ENCODE measurements at places on chromosomes 13 and 19.

DNA sequence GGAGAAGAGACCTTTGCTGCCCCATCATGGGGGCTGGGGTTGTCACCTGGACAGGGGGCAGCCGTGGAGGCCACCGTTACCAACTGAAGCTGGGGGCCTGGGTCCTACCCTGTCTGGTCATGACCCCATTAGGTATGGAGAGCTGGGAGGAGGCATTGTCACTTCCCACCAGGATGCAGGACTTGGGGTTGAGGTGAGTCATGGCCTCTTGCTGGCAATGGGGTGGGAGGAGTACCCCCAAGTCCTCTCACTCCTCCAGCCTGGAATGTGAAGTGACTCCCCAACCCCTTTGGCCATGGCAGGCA, 9.0 kb downstream of the EGLN2 start:
- no peak for DNase-seq

- DNase-seq = no peak
Observed at GRCh38 chr19:6672693-6673290, 2.8 kb upstream of the TNFSF14 start.

DNA sequence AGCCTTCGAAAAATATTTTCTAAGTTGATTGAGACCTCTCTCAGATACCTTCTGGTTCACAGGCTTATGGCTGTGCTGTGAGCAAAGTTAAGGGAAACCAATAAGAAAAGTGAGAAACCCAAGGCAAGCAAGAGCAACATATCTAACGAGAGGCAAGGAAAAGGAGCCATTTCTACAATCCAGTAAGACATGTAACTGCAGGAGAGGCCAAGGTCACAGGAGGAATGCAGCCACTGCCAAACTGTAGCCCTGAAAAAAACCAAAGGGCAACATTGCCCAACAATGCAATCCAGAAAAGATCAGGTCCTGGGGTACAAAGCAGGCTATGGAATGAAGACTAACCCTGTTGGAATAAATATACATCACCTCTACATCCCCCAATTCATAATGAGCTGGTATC, 21.3 kb downstream of the SCGB2B2 start:
- DNase-seq = no peak

- DNase-seq = no peak
Observed at GRCh38 chr19:8700956-8701355, 2.4 kb upstream of the ACTL9 start.

DNA sequence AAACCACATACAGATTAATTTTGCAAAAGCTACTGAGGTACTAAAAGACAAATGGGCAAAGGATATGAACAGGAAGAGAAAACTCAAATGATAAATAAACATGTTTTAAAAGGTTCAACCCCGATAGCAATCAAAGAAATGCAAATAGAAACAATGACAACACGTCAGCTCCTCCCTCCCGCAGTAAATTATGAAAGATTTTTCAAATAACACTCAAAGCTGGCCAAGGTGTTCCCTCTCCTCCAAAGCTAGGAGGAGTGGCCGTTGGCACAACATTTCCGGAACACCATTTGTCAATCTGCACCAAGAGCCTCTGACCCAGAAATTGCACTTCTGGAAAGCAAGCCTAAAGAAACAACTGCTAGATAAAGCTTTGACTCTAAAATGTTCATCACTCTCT, 28.3 kb downstream of the INSR start:
- no peak for DNase-seq

GRCh38 chr19:9474975-9475374, 23.4 kb downstream of the ZNF560 start:
- DNase-seq = no peak

DNA sequence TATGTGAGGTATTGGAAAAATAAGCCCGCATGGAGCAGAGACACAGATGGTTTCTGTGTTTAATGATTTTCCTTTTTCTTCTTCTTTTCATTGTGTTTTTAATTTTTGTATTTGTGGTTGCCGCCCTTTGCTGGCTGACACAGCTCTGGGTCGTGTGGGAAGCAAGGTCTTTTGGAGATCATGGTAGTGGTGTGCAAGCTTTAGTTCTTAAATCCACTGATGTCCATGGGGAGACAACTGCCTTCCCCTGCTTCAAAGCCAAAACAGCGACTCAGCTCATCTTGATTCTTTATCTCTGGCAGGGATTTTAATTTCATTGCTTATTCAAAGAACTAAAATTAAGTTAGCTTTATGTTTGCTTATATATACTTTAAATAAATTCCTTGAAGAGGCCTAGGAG, 711.3 kb upstream of the SGCG start:
- DNase-seq = no peak

DNA sequence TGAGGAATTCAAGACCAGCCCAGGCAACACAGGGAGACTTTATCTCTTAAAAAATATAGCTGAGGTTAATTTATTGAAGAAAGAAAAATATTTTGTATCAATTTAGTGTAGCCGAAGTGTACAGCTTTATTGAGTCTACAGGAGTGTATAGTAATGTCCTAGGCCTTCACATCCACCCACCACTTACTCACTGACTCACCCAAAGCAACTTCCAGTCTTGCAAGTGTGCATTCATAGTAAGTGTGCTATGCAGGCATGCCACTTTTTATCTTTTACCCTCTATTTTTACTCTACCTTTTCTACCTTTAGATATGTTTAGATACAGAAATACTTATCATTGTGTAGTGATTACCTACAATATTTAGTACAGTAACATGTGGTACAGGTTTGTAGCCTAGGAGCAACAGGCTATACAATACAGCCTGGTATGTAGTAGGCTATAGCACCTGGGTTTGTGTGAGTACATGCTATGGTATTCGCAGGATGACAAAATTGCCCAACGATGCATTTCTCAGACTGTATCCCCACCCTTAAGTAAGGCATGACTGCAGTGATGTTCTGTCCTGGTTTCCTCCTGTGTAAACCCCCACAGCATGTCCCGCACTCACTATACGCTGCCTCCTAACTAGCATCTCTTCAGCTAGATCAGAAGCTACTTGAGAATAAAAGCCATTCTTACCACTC, 15.3 kb upstream of the ATP12A start:
- DNase-seq = no peak

- DNase-seq = no peak
Observed at GRCh38 chr13:59424661-59425060, 739.1 kb downstream of the DIAPH3 start.

DNA sequence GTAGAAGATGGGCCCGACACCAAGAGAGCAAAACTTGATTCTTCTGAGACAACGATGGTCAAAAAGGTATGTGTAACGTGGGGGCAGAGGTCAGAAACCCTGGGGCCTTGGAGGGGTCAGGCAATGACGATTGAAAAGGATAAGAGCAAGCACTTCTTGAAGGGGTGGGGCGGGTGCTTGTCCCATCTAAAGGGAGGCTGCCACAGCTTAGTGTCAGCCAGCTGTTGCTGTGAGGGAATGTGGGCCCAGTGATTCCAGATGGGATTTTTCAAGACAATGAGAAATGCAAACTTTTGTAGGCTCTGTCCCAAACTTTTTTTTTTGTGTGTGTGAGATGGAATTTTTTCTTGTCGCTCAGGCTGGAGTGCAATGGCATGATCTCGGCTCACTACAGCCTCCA, 24.5 kb downstream of the SAE1 start:
- no peak for DNase-seq

DNA sequence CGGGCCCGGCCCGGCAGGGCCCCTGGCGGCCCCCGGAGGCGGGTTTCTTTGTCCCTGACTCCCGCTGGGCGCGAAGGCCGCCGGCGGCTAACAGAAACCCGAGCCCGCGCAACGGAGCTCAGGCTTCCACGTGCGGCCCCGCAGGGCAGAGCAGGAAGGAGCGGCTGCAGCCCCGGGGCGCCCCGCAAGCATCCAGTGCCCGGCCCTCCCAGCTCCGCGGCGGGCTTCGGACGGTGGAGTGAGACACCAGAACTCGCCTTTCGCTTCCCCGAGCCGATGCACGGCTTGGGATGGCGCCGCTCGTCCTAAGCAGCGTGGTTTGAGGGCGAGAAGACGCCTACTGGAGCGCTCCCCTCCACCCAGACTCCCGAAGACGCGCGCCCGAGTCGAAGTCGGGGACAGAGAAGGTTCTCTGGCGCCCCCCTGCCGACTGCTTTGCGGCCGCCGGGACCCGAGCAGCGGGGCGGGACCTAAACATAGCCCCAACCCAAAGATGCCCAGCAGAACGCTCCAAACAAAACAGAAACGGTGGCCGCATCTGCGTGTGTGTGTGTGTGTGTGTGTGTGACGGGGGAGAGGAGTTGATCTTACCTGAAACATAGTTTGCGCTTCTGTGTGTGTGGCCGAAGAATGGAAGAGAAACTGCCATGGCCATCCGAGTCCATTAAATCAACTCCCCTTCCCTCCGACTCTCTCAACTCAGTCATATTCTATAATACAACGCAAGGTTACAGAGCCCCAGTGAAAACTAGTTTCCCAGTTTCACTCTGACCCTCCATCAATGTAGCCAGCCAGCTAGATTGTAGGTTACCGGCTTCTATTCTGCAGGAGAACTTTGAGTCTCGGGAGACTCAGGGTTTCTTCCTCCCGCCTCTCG, 629 bp upstream of the FGF9 start:
- no peak for DNase-seq

GRCh38 chr13:75250526-75251178, 231.3 kb downstream of the TBC1D4 start:
- DNase-seq = no peak

- no peak for DNase-seq
Observed at GRCh38 chr13:79528356-79528755, 47.4 kb downstream of the NDFIP2 start.

- no peak for DNase-seq
Observed at GRCh38 chr19:31600731-31601295, 251.6 kb upstream of the TSHZ3 start.

- DNase-seq = peak; percentile 4
Observed at GRCh38 chr13:36872621-36873020, 47.4 kb downstream of the SMAD9 start.

DNA sequence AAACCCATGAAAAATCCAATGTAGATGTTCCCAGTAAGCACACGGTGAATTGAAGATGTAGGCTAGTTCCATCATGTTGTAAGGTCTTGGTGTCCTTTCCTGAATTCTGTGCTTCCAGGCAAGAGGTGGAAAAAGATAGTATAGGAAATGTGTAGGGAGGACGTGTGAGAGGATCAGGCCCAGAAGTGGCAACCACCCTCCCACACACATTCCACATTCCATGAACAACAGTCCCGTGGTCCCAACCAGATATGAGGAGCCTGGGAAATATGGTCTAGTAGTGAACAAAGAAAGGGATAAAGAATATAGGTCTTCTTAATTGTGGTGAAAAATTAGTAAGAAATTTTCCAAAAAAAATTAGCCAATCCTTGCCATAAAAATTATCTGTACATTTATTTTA, 1254.2 kb upstream of the SLC10A2 start:
- no peak for DNase-seq

DNA sequence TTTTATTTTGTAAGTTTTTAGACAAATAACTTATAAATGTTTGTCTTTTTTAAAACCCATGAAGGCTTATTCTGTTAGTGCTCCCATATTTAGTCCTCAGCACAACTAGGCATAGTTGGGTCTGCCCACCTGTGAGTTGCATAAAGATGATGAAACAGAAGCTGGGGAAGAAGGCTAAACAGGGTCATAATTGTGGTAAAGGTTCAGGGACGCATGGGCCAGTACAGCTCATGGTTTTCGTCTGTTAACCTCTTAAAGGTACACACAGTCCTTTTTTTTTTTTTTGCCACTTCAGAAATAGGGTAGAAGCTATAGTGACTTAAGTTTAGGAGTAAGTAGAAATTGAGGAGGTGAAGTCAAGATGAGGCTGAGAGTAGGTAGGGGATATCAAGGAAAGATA, 58.3 kb downstream of the TM9SF2 start:
- DNase-seq = no peak

DNA sequence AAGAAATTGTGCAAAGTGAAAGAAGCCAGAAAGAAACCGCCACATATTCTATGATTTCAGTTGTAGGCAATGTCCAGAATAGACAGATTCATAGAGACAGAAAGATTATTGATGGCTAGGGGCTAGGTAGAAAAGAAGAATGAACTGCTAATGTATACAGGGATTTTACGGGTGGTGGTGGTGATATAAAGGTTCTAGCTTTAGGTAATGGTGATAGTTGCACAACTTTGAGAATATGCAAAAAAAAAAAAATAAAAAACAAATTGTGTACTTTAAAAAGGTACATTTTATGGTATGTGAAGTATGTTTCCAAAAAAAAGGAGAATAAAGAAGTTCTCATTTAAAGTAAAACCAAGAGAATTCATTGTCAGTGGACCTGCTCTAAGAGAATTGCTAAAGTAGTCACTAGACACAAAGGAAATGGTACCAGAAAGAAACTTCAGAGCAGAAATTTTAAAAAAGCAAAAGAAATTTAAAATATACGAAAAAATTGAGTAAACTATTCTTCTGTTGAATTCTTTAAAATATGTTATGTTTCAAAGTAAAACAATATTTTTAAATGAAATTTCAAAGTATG, 680.1 kb downstream of the UQCRFS1 start:
- no peak for DNase-seq

DNA sequence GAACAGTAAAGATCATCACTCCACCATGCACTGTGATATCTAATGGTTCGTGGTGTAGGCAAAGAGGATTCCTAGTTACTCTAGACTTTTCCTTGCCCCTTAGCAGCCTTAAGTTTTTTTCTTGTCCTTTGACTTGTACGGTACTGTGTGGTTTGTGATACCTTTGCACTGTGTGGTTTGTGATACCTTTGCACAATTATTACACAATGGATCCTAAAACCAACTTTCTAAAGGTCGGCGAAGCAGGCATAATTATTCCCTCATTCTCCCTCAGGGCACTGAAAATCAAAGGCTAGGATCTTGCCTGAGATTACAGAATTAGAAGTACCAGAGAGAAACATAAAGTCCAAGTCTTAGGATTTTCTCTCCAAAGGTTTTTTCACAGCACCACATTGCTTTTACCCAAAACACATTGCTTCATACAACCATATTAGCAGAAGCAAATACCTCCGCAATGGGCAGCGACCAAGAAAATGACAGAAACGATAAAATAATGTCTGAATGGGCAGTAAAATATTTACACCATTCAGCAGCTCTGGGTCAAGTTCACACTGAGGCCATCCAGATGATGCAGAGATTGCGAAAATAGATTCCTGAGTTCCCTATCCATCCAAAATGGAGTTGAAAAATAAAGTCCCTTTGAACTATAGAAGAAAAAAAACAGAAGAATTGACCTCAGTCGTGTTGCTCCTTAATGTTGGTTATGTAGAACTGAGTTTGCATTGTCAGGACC, 106.4 kb downstream of the FGF14 start:
- DNase-seq = no peak

DNA sequence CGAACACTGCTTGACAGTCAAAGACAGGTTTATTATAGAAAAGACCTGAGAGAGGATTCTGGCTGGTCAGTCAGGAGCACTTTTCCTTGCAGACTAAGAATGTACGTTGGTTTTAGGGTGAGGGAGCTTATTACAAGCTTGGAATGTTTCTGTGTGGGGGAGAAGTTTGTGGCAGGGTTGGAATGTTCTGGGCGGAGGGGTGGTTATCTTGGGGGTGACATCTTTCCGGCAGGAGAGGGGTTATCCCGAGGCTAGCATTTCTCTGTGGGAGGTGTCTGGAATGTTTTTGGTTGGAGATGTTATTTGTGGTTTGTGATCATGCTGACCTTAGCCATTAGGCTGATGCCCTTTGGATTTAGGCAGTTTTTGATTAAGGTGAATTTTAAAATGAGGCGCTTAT, 61.8 kb downstream of the ZNF136 start:
- DNase-seq = no peak

Measured in NCI-H1694 treated with DMSO at 0.1 percent for 48 hours (cell line).